ENCODE measurements at places on chromosomes 4 and X. TPM values are rescaled to one million over a fixed set of nuclear protein-coding genes. Genes with fewer than 3 reads are reported as not detected.
A peak's percentile ranks its signal among the peaks of the same experiment; 100 is the strongest.

- DNase-seq, result no peak
Observed at GRCh38 chr4:59838236-59838635, 1361.9 kb upstream of the ADGRL3 start.

- DNase-seq, result no peak
Observed at GRCh38 chr4:79788884-79789283, 284.1 kb downstream of the ANTXR2 start.

DNA sequence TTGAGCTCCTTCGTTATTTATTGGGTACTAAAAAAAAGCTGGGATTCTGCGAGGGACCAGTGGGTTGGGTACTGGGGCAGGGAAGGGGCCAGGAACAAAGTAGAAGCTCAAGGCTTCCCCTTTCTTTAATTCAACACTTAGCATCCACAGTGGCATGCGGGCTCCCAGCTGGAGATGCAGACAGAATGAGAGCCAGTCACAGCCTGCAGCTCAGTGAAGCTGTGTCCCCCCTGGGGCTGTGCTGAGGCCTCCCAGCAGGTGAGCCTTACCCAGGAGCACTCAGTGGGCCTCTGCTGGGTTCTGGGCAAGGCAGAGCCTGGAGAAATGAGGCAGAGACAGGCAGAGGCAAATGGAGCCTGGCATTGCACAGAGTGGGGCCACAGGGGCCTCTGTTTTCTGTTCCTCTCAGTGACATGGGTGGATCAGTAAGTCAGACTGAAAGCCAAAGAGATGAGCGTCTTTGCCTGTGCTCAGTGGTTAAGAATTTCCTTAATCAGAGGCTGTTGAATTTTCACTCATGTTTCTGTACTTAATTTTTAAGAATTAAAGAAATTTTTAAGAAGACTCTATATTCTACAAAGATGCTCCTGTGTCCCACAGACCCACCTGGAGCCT, 181.4 kb upstream of the RBPJ start:
- no peak for DNase-seq

GRCh38 chr4:15144967-15145295, 142.7 kb downstream of the CPEB2 start:
- DNase-seq, result no peak

DNA sequence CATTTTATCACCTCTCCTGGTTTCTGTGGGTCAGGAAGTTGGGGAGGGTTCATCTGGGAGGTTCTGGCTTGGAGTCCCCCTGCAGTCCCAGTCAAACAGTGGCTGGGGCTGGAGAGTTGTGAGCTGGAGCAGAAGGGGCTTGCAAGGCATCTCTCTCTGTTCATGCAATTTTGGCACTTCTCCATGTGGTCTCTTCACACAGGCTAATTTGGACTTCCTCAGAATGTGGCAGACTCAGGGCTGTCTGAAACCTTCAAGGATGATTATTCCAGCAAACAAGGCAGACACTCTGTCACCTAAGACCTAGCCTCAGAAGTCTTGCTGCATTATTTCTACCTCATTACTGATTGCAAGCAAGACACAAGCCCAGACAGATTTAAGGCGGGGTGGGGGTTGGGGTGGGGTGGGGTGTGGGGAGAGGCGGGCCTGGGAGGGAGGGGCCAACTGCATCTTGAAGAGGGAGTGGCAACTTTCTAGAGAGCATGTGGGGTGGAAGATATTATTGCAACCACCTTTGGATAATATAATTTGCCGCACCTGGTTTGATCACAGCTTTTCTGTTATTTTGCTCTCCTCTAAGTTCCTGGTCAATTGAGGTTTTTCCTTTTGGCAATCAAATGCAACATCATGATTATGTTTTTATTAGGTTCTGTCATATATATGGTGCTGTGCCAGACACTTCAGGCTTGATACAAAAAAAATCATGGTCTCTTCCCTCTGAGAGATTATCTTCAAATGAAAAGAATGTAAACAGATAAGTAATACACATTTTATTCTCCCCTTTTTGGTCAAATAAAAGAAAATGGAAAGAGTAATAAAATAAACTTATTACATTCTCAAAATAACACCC, 799.5 kb downstream of the RPA4 start:
- no peak for DNase-seq

DNA sequence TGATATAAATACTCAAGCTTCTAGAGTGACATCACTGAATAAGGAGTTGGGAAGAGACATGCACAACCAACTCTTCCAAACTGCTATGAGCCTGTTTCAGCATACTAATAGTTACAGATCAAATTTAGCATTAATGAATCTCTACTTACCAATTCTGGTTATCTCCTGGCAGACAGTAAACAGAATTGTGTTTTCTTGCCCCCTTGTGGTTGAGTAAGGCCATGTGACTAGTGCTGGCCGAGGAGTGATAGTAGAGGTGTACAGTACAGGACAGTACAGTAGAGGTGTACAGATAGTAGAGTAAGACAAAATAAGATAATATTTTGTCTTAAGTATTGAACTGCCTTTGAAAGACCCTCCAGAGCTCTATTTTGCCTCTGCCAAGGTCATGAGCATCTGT, 681.4 kb downstream of the GABRG1 start:
- DNase-seq, result no peak

DNA sequence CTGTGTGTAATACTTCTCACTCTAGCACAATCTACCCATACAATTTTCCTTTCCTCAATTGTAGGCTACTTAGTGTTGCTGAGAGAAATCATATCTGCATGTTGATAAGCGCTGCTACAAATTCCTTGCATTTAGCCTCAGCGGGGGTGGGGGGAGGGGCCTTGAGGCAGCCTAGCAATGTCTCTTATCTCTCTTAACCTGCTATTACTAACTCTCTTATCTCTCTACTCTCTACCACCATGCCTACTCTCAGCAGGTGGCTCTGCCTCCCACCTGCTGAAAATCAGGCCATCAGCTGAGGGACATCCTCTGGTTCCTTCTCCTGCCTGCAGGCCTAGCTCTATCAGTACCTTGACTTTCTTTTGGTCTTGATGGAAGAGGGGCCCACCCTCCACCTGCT, 98.9 kb downstream of the GPR82 start:
- no peak for DNase-seq

GRCh38 chrX:63327788-63328187, 23.3 kb downstream of the SPIN4 start:
- no peak for DNase-seq

DNA sequence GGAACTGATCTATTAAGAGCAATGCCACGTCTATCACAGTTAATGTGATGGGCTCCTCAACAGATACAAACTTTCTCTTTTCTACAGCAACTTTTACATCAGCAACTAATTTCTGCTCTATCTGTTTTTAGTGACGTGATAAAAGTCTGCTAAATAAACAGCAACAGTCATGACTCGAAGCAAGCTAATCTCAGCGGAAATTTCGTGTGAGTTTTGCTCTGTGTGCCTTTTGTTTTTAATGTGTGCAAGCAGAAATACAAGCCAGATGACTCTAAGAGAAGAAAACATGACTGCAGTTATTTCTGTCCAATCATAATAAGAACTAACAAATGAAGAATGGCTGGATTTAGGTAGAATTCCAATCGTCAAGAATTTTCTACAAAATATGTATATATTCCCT, 214.3 kb downstream of the LDB2 start:
- no peak for DNase-seq

PAGE4 gene
- not detected for total RNA-seq

SLC25A43 gene
- 17.0 TPM for total RNA-seq

DNA sequence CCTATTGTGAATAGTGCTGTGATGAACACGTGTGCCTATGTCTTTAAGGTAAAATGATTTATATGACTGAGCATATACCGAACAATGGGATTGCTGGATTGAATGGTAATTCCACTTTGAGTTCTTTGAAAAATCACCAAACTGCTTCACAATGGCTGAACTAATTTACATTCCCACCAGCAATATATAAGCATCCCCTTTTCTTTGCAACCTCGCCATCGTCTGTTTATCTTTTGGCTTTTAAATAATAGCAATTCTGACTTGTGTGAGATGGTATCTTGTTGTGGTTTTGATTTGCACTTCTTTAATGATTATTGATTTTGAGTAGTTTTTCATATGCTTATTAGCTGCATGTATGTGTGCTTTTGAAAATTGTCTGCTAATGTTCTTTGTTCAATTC, 31.8 kb upstream of the UGT2A1 start:
- DNase-seq, result no peak

DNA sequence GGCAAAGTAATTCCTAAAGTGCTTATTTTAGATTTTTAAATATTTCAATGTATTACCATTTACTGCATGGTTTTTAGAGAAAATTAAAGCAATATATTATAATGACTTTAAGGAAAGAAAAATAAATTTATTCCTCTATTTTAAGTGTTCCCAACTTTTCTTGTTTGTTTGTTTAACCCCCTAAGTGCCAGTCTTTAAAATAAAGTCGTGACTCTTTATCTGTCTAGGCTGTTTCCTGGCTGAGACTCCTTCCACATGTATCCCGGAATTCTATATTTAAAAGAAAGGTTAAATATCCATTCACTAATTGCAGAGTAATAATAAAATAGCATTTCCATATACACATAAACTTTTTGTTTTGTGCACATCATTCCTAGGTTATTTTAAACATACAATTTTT, 71.2 kb downstream of the GAB1 start:
- no peak for DNase-seq

DNA sequence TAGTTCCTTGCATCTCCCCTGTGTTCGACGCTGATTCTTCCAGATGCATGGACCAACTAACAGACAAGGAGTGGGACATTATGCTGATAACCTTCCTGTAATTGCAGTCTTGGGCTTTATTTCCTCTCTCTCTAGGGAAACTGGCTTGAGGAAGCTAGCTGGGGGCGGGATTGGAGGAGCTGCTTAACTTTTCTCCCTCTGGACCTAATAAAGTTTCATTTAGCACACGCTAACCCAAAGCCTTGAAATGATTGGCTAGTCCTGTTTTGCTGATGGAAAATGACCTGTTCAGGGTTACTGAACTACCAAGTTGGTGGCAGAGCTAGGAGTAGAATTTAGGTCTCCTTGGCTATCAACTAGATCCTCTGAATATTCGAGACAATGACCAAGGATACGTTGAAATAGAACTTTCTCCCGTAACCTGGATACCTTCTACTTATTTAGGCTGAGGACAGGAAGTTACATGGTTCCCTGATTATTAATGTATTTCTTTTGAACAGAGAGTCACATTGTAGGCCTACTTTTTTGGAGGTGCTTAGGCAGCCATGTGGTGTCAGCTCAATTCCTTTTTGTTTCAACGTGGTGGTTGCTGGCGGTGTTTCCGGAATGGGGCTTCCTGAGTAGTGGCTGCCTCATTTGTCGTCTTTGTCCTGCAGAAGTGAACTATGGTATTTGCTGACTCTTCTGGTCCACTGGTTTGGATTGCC, 2.0 kb downstream of the PGK1 start:
- DNase-seq, result no peak

ZC4H2 gene
- total RNA-seq, result 23.6 TPM

CYSLTR1 gene
- total RNA-seq, result not detected

DNA sequence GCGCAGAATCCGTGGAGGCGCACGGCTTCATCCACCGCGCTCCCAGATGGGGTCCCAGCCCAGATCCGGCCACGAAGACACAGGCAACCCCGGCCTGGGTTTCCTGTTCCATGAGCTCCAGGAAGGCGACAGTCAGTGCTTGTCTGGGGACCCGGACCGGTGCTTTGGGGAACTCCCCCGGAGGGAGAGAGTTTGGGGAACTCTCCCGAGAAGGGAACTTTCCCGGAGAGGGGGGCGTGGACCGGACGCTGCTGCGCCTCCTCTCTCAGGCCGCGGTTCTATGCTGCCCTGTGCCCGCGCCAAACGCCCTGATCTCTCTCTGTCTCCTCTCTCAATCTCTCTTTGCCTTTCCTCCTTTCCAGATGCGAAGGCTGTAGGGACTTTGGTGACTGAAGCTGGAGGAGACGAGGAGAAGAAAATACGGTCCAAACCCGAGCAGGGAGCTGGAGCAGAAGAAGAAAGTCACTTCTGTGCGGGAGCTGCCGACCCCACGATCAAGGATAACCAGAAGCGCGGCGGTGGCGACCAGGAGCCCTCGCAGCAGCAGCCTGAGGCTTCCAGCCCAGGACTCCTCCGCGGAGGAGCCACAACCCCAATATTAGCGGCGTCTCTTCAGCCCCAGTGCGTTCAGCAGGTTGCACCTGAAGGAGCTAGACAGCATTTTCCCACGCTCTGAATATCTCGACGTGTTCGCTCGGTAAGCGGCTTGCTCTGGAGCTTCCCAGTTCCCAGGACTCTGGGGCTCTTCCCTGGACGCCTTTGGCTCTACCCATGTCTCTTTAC, 47.6 kb upstream of the NKAP start:
- no peak for DNase-seq

- DNase-seq, result no peak
Observed at GRCh38 chrX:154441564-154441963, 2.4 kb upstream of the FAM50A start.

CSAG1 gene
- not detected for total RNA-seq

DNA sequence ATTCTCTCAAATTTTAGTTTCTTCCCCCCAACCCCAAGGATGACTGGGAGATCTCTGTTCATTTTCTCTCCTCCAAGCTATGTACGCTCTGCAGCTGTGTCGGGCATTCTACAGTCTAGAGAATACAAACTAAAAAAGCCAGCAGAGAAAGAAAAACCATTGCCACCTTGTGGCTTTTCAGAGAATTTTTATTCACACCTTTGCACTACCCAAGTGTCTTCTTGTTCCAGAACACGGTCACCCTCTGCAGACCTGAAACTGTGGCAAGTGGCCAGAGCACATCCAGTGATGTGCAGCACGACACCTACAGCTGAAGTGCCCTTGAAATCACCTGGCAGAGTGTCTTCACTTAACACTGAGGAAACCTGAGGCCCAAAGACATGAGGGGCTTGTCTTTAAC, 68.6 kb downstream of the CHST7 start:
- DNase-seq, result peak; percentile 32

GRCh38 chr4:15100994-15101695, 98.9 kb downstream of the CPEB2 start:
- no peak for DNase-seq

TMEM165 gene
- 169 TPM for total RNA-seq

MMRN1 gene
- not detected for total RNA-seq

DNA sequence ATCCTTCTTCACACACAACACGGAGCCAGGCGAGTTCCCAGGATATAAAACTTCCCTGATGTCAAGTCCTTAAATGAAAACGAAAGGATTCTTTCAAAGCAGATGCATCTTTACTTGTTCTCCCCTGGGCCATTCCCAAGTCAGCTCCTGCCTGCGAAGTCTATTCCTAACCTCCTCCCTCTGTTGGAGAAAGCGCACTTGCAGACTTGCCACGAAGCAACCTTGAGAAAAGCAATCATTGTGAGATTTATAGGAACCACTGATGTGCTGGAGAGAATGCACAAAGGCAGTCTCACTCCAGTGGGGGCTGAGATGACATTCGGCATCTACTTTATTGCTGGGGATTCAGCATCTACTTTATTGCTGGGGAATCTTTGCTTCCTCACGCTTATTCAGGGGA, 155.7 kb downstream of the NSUN7 start:
- DNase-seq, result no peak

FANCB gene
- total RNA-seq, result 4.3 TPM

F8A2 gene
- not detected for total RNA-seq

PSAPL1 gene
- total RNA-seq, result not detected

DNA sequence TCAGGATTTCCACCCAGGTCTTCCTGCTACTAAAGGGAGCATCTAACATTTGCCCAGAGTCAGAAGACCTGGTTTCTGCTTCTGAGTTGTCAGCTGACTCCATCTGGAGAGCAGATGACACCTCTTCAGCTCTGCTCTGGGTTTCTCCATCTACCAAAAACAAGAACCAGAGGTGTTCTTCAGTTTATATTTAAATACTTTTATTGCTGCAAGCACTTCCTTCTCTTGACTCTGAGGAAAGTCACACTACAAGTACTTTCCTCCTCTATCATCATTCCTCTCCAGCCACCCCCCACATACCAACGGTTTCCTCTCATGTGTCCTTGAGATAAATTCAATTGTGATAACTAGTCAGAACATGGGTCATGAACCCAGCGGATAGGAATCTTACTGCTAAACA, 88.4 kb downstream of the PPP3CA start:
- DNase-seq, result no peak
